ENCODE measurements at places on chromosomes 13 and 19. TPM values are rescaled to one million over a fixed set of nuclear protein-coding genes. Genes with fewer than 3 reads are reported as not detected.

RXFP2 gene
- 0.43 TPM for total RNA-seq

- no peak for DNase-seq
Observed at GRCh38 chr19:10747674-10748073, 29.8 kb downstream of the DNM2 start.

GRCh38 chr13:105814219-105814901 lies 721.1 kb downstream of the EFNB2 start:
- no peak for DNase-seq

GRCh38 chr19:6745965-6746364 lies 6.5 kb downstream of the TRIP10 start:
- no peak for DNase-seq

SLITRK6 gene
- total RNA-seq: 1.1 TPM

DNA sequence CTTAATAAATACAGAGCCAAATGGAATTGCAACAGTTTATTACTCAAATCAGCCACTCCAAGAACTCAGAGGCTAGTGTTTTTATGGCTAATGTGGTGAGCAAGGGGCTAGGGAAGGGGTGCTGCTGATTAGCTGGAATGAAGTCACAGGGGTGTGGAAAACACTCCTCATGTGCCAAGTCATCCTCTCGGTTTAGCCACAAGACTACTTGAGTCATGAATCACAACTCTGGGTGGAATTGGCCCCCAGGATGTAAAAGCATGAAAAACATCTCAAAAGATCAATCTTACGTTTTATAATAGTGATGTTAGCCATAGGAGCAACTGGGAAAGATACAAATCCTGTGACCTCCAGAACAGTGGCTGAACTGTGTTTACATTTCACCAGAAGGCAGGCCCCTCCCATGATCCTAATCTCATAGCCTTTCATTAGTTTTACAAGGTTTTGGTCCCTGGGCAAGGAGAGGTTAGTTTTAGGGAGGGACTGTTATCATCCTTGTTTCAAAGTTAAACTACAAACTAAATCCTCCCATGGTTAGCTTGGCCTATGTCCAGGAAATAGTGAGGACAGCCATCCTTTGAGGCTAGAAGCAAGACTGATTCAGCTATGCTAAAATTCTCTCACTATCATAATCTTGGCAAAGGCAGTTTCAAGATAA lies 2020.1 kb upstream of the PCDH20 start:
- peak; percentile 40 for DNase-seq

RNF225 gene
- total RNA-seq: not detected

DNA sequence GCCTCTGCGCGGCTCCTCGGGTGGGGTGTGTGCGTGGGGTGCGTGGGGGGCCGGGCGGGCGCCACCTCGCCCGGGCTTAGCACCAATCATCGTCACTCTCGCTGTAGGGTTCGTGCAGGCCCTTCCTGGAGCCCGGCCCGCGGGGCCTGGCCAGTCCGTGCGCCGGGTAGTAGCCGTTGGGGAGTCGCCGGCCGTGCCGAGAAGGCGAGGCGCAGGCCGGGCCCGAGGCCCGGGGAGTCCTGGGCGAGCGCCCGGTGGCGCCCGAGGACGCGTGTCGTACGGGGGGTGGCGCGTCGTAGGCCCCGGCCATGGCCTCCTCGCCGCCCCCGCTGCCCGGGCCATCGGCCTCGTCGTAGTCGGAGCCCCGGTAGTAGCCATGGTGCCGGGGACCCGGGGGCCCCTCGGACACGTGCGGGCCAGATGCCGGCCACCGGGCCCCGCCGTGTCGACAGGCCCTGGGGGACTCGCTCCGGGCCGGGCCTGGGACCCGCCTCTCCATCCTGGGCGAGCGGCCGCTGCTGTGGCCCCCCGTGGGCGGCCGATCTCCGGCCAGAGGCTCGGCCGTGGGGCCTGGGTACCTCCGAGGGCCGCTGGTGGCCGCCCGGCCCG lies 57.1 kb downstream of the IER2 start:
- no peak for DNase-seq

GRCh38 chr13:41490371-41491015 lies 33.1 kb downstream of the RGCC start:
- DNase-seq: no peak

SUCLA2 gene
- total RNA-seq: 41.5 TPM

GRCh38 chr19:35120492-35120891 lies 4.9 kb downstream of the FXYD3 start:
- no peak for DNase-seq

DNA sequence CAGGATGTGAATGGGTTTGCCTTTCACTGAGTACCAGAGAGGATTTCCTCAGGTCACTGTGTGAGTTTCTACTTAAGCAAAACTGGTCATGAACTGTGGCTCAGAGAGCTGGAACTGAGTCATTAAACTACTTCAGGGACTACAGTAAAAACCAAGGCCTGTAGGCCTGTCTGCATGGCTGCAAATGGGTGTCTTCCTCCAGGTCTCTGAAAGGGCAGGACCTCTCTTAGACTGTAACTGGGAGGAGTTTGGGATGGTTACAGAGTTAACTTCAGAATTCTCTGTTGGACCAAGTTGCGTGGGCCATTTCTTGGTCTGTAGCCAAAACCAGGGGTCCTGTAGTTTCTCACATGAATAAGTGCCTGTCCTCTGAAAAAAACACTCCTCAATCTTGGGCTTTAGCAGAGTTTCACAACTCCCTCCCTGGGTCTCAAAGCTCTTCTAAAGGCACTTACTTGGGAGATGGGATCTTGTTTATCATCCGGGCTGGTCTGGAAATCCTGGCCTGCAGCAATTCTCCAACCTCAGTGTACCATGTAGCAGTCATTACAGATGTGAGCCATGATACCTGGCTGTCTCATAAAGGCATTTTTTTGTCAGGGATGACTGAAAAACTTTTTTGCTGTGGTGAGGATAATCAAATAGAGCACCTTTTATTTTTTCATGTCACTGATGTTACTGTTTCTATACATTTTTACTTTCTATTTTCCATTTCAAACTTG lies 19.7 kb downstream of the ZNF714 start:
- DNase-seq: no peak

- peak; percentile 67 for DNase-seq
Observed at GRCh38 chr19:2235381-2236063, 607 bp downstream of the PLEKHJ1 start.

GRCh38 chr13:35841060-35841521 lies 290.1 kb downstream of the DCLK1 start:
- peak; percentile 73 for DNase-seq

GRCh38 chr13:21348488-21349120 lies 110.5 kb downstream of the ZDHHC20 start:
- no peak for DNase-seq

MAST3 gene
- 11.2 TPM for total RNA-seq

GRCh38 chr19:37986048-37986750 lies 79.2 kb downstream of the SIPA1L3 start:
- DNase-seq: no peak

GRCh38 chr13:91212231-91212630 lies 135.3 kb upstream of the MIR17HG start:
- DNase-seq: no peak

GRCh38 chr19:21434967-21435544 lies 38.1 kb downstream of the ZNF493 start:
- DNase-seq: no peak

- no peak for DNase-seq
Observed at GRCh38 chr19:38203197-38203596, 20.8 kb downstream of the DPF1 start.

VSIG10L gene
- 12.0 TPM for total RNA-seq

PGLYRP1 gene
- not detected for total RNA-seq

SCN1B gene
- total RNA-seq: 6.6 TPM

- DNase-seq: no peak
Observed at GRCh38 chr13:104389691-104390090, 1323.5 kb upstream of the SLC10A2 start.

DNA sequence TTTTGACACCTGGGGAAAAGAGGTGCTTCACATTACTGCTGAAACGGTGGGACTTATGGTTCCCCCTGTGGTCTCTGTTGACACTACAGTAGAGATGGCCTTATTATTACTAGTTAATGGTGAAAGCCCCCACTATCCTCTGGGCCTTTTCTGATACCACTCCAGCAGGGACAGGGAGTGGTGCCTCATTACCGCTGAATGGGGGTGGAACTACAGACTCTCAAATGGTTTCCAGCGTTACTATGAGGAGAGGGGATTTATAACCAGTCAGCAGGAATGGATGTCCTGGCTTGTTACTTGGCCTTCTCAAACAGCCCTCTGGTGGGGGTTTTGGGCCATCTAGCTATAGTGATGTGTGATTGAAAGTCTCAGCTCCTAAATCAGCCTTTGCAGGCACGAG lies 96.7 kb upstream of the DIAPH3 start:
- DNase-seq: no peak

SLC7A9 gene
- total RNA-seq: 0.79 TPM

DNA sequence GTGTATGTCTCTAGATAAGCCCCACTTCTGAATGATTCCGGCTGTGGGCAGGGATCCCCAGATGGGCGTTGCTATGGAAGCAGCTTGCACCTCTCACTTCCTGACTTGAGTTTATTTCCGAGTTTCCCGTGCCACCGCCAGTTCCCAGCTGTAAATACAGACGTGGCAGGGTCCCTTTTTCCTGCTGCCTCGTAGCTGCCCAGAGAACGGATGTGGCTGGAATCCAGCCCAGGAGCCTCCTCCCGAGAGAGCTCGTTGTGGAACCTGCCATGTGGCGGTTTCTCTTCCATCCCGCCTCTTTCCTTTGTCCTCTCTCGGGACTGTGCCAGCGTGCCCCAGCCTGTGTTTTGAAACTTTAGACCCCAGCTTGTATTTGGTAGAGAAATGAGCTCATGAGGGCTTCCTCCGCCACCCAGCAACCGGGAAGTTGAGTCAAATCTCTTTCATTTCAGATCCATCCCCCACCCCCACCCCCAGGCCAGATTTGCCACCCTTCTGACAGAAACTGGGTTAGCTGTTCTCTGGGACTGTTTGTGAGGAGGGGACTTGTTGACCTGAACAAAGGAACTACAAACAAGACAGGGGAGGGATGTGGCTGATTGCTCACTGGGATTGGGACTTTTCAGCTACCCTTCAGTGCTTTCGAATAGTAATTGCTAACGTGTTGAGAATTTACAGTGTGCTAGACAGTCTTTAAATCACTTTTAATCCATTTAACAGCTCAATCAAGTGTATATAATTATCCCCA lies 96.6 kb downstream of the SIPA1L3 start:
- peak; percentile 49 for DNase-seq

DNA sequence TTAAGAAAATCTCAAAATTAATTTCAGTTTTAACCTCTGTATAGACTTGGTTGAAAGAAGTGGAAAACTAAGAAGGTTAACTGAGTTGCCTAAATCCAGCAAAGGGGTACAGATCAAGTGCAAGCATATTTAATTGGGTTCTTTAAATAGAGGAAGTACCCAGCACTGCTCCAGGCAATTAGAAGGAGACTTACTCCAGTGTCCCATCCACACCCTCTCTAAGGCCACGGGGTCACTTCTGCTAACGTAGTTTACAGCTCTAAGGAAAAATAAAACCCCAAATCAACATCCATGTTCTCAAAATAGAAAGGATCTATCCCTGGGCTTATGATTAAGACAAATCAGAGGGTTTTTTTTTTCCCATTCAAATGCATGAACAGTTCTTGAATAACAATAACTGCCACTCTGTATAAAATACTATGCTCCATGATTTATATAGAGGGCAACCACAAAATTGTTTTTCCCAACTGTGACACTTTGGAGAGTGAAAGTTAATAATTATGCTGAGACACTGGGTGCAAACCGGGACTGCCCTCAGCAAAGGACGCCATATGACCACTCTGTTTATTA lies 4.6 kb downstream of the FRY start:
- DNase-seq: no peak

TINCR gene
- 5.6 TPM for total RNA-seq

DNA sequence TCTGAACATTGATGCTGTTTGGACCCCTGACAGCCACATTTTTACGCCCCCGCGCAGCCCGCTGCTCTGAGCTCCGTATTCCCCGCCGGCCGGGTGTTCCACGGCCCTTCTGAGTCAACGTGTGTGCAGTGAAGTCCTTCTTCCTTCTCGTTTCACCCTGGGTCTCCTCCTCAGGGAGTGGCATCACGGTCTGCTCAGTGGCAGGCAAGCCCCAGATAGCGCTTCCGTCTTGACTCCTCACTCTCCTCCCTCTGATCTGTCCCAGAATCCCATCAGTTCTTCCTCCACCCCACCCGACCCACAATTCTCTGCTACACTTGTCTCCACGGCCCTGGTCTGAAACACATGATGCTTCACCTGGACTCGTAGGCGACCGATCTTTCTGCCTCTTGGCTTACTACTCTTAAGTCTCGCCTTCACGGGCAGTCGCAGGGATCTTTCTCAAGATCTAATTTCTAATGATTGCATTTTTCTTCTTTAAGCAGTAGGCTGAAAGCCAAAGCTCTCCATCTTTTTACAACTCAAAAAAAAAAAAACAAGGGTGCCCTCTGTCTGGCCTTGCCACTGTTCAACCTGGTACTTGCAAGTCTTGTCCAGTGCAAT lies 33.9 kb downstream of the CCNE1 start:
- peak; percentile 57 for DNase-seq

SNAPC2 gene
- 88.6 TPM for total RNA-seq

ZNF226 gene
- 44.1 TPM for total RNA-seq

CEACAM6 gene
- total RNA-seq: 0.31 TPM

DNA sequence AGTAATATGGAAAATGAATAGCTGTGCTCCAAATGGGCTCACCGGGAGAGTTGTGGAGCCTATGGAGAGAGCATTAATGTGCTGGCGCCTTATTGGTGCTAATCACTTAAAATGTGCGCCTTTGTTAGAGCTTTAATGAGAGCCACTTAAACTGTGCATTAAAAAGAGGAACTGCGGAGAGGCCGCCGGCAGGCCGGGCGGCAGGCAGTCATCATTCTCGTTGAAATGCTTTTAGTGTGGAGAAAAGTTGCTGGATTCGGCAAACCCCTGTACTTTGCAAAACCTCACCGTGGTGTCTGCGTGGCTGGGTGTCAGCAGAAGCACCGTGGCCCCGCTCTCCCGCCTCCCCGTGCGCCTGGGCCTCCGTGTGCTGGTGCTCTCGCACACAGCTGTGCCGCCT lies 105.5 kb downstream of the KDM4B start:
- DNase-seq: no peak

DNA sequence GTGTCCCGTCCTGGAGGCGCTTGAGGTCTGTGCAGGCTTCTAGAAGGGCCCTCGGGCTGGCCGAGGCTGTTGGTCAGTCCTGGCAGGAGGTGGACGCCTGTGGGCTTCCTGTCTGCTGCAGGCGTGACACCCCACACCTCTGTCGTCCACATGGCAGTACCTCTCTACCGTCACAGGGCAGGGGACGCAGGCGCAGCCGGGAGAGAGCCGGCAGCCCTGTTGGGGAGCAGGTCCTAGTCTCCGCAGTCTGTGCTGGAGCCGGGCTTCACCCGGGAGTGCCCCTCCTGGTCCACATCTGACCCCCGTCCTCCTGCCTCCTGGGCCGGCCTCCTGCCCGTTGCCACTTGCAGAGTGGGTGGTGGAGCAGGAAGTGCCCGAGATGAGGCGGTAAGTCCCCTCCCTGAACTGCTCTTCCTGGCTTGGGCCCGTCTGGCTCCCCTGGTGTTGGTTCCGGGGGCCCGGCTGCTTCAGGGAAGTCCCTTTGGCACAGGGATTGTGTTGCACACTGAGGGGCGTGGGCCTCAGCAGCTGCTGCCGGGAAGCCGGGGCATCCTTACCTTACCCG lies 106.0 kb downstream of the KDM4B start:
- no peak for DNase-seq

ZNF724 gene
- 9.0 TPM for total RNA-seq

- DNase-seq: no peak
Observed at GRCh38 chr19:44738603-44739558, 9.6 kb upstream of the BCL3 start.
